Pancreas (tissue), 10 donors: ENCODE measurements at places on chromosomes 5 and 9. TPM values are rescaled to one million over a fixed set of nuclear protein-coding genes. Genes with fewer than 3 reads are reported as not detected.

Gene OSTF1
- 12.3 TPM for total RNA-seq

Gene QRFP
- total RNA-seq = not detected

Gene TMEFF1
- not detected for total RNA-seq

Gene NR5A1
- total RNA-seq = not detected

Gene PNPLA7
- 17.3 TPM for total RNA-seq

Gene GPRIN1
- 1.1 TPM for total RNA-seq

Gene FLT4
- 0.79 TPM for total RNA-seq

Gene PCDHGC3
- total RNA-seq = 12.5 TPM

Gene C1QTNF3
- total RNA-seq = 3.0 TPM
